ENCODE measurements at places on chromosomes 7 and 10.

GRCh38 chr10:94549221-94549620, 3.6 kb downstream of the HELLS start:
- no peak for DNase-seq
- H3K4me1 ChIP-seq, result peaks cover 12% of the 10 kb centered on the region
- no peaks in the 10 kb centered on the region for H3K36me3 ChIP-seq
- H3K27me3 ChIP-seq, result no peaks in the 10 kb centered on the region
- H3K4me3 ChIP-seq, result no peak overlapping the region
- H3K27ac ChIP-seq, result no peak overlapping the region

DNA sequence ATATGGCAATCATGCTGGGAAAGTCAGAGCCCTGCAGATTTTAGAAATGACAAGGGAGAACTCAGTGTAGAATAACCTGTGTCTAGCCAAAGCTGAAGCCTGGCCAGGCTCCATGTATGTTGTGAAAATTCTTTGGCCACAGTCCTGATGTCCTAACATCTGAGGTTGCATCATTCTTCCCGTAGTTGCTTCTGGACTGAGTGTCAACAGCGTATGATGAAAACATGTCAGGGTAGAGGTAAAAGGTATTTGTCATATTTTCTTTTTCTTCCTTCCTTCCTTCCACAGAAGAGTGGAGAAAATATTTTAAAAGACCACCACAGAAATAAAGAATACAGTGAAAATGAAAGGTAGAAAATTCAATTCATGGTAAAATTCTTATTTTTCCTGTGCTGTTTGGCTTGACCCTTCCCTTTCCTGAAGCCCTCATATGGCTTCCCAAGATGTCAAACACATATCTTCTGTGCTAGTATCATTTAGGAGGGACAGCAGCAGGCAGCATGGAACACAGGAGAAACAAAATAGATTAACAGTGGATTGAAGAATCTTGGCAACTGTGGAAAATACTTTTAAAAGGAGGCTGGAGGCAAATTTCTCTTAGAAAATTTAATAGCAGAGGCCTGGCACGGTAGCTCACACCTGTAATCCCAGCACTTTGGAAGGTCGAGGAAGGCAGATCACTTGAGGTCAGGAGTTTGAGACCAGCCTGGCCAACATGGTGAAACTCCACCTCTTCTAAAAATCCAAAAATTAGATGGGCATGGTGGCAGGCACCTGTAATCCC, 18.9 kb upstream of the NRBF2 start:
- DNase-seq, result no peak
- H3K27me3 ChIP-seq, result no peaks in the 10 kb centered on the region
- no peak overlapping the region for H3K4me3 ChIP-seq
- peak overlapping the region; percentile 57 for H3K27ac ChIP-seq
- H3K36me3 ChIP-seq, result no peaks in the 10 kb centered on the region

GRCh38 chr10:60144099-60144498, 237.7 kb upstream of the CCDC6 start:
- no peak overlapping the region for H3K27ac ChIP-seq
- H3K4me3 ChIP-seq, result no peak overlapping the region
- no peak for DNase-seq
- H3K27me3 ChIP-seq, result no peaks in the 10 kb centered on the region

GRCh38 chr7:31125171-31125570, 73.1 kb downstream of the ADCYAP1R1 start:
- H3K4me3 ChIP-seq, result no peak overlapping the region
- no peaks in the 10 kb centered on the region for H3K27me3 ChIP-seq
- no peak for DNase-seq
- no peak overlapping the region for H3K27ac ChIP-seq
- H3K36me3 ChIP-seq, result no peaks in the 10 kb centered on the region
- H3K4me1 ChIP-seq, result no peaks in the 10 kb centered on the region

- no peak overlapping the region for H3K27ac ChIP-seq
- no peak for DNase-seq
- no peaks in the 10 kb centered on the region for H3K27me3 ChIP-seq
Observed at GRCh38 chr7:85840554-85840953, 653.7 kb upstream of the SEMA3D start.

- no peaks in the 10 kb centered on the region for H3K27me3 ChIP-seq
- H3K4me1 ChIP-seq, result no peaks in the 10 kb centered on the region
- peaks cover 5% of the 10 kb centered on the region for H3K36me3 ChIP-seq
- H3K4me3 ChIP-seq, result no peak overlapping the region
Observed at GRCh38 chr7:55516409-55516808, 55.9 kb downstream of the VOPP1 start.

DNA sequence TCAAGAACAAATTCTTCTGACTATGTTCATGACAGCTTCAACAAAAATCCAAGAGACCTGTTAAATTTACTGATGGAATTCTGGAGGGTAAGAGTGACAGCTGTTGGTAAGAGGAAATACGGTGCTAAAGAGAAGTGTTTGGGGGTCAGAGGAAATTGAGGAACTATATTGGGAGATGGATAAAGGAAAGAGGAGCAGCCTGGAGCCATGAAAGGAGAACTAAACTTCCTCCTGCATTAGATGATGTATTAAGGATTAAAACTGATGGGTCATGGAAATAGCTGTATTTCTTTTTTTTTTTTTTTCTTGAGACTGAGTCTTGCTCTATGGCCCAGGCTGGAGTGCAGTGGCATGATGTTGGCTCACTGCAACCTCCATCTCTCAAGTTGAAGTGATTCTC, 95.3 kb downstream of the HERPUD2 start:
- H3K27me3 ChIP-seq, result no peaks in the 10 kb centered on the region
- H3K27ac ChIP-seq, result no peak overlapping the region
- no peaks in the 10 kb centered on the region for H3K36me3 ChIP-seq
- no peaks in the 10 kb centered on the region for H3K4me1 ChIP-seq
- no peak overlapping the region for H3K4me3 ChIP-seq

Measured in upper lobe of left lung (tissue), 6 donors.